ENCODE measurements at places on chromosomes 3 and 15.
A peak's percentile ranks its signal among the peaks of the same experiment; 100 is the strongest.

DNA sequence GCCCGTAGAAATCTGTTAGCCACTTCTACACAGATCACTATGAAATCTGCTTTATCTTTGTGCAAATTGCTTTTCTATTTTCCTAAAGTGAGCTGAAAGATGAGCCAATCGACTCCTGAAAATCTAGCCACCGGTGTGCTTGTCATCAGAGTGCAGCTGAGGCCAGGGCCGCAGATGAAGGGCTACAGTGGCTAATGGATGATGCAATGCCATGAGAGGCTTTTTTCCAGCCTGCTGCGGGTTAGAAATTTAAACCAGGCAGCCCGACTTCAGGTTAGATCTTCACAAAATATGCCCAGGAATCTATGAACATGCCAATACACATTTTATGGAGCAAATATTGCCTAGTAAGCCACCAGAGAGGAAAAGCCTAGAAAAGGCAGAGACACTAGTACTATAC is 948.2 kb upstream of the CFAP20DC start:
- DNase-seq, result no peak

DNA sequence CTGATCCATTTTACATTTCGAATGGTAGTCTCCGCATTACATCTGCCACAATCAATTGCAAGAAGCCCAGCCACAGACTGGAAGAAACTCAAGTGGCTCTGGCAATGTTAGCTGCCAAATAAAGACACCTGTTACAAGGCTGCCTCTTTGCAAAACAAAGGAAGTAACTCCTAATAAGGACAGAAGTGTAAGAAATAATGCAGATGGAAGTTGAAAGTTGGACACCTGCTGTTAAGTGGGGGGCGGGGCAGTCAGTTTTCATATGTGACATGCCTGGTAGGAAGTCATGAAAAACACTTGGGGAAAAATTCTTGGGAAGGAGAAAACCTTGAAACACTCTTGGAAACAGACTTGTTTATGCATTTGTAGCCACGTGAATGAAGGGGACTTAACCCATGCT is 54.1 kb upstream of the ATP2C1 start:
- no peak for DNase-seq

DNA sequence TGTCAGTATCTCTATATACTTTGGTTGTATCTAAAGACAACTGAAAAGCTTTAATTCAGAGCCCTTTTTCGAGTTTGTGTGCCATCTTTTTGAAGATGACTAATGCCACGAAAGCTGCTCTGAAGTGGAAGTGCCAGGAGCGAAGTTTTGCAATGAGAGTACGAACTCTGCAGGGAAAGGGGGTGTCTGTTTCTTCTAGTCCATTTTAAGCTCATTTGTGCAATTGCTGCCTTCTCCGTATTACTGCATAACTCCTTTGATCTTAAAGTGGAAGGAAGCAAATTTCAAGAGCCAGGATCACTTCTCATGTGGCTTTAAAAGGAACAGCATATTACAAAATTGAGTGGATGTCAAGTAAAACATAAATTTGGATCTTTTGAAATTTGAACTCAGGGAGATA is 245.3 kb downstream of the FEZF2 start:
- DNase-seq, result no peak

GRCh38 chr3:122271246-122271898 is 53.7 kb upstream of the CSTA start:
- DNase-seq, result no peak

DNA sequence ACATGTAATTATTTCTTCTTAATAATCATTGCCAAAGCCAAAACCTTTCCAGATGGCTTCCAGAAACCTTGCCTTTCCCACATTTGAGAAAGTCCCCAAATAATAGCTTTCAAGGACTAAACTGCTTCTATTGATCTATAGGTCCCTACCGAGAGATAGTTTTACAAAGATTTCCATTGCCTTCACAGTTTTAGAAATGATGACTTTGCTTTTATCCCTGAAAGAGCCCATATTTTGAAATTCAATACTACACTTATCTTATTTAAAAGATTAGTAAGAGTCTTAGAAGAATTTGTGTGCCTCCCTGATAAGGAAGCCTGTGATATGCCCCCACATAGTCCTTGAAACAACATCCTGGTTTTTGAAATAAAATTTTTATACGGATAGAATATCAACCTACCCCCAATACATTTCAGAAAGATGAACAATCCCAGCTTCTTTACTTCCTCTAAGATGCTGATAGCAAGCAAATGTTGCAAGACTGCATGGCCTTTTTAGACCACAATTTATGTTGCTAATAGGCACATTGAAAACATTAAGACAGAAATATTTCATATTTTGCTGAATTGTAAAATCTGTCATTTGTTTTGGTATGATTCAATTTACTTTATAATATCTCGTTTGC is 146.3 kb downstream of the TMCO5A start:
- DNase-seq, result no peak

GRCh38 chr3:36918050-36918449 is 26.8 kb downstream of the TRANK1 start:
- no peak for DNase-seq

DNA sequence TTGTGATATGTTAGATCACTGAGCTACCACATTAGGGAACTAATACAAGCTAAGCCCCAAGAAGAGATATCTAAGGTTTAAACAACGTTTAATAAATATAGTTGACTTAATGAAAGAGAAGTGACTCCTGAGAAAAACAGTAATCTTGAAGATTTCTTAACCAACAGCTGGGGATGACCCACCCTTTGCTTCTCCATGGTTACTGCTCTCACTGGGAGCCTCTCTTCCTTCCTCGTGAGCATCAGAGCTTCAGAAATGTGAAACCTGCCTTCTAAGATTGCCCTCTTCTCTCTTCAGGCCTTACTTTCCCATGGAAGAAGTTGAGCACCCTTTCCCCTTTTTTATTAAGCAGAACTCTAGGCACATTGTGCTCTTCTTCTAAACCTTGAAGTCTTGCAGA is 132.2 kb upstream of the NR2E3 start:
- DNase-seq, result no peak

DNA sequence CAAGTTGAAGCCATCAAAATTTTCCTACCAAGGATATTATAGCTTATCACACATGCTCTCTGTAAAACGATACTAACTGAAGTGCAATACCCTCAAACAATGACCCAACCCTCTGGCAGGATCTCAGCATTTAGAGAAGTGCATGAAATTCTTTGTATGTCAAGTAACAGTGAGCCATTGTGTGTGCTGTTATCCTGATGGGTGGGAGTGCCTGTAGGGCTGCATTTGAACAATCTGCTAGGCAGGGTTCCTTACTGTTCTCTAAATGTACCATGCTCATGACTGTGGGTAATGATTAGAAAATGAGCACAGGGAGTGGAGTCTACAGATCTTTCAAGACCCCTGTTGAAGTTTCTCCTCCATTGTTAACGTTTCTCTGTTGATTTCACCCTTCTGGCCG is 398.1 kb downstream of the NSUN3 start:
- DNase-seq, result no peak

GRCh38 chr3:165210132-165210531 is 13.9 kb upstream of the SLITRK3 start:
- no peak for DNase-seq

GRCh38 chr3:168598250-168598649 is 502.5 kb upstream of the GOLIM4 start:
- DNase-seq, result no peak

DNA sequence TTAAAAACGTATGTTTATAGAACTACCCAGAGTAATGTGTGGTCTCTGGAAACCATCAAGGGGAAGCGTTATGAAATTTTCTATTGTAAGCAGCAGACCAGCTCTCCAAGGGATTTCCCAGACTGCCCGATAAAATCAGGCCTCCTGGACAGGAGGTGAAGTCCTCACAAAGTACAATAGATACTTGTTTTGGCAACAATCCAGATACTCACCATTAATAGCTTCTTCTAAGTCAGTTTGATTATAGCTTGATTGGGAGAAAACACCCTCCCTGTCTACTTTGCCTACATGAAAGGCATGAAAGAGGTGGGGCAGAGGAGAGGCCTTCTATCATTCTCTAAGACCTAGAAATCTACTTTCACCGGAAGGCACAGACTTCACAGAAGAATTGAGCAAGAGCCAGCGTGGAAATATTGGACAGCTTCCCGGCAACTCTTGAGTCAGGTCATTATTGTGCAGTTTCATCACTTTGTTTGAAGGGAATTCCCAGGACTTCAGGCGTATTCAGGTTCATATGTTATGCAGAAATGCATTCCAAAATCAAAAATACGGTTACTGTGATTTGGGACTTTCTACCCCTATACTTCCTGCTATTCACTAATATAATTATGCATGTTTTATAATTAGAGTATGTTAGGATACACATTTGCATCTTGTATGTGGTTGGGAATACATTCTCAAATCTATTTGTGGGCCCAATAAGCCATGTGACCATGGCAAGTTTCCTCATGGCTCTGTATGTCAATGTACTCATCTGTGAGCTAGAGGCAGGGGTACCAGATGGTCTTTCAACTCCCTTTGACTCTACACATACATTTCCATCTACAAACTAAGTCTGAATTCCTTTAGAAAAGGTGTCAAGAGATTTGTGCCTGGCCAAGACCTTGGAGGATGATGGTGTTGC is 103.5 kb downstream of the CD47 start:
- no peak for DNase-seq

DNA sequence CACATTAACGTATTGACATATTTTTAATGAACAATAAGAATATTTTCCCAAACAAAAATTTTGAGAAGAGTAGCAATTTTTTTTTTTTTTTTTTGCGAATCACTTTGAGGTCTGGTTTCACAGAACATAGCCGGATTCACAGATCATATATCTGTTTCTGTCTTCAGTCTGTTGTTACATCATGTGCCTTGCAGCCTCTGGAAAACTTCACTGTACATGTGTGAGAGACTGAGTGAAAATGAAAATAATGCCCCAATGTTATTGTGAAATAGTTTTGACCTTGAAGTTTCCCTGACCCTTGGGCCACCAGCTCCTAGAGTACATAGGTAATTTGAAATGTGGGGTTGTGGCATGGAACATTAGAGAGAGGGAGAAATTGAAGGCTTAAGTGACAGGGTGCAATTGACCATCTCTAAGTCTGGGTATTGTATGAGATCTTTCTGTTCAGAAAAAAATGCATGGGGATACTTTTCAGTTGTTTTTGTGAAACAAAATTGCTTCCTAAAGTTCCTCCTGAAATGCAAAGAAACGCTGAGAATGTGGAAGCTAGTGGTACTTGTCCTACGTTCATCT is 14.0 kb downstream of the ITPR1 start:
- DNase-seq, result no peak

DNA sequence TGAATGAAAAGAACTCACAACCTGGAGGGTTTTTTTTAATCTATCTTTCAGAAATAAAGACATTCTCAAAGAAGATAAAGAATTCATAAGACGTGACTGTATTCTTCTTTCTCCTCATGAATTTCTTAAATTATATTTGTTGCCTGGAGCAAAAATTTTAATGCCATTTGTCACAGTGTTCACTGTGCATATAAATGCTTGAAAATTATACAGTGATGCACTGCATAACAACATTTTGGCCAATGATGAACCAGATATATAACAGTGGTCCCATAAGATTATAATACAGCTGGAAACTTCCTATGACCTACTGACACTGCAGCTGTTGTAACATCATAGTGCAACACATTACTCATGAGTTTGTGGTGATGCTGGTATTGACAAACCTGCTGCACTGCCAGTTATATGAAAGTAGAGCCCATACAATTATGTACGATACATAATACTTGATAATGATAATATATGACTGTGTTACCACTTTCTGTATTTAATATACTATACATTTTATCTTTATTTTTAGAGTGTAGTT is 67.3 kb downstream of the P2RY1 start:
- no peak for DNase-seq

- DNase-seq, result no peak
Measured at GRCh38 chr3:153599685-153600084, 437.7 kb downstream of the RAP2B start.

- DNase-seq, result peak; percentile 12
Measured at GRCh38 chr3:40387001-40387894, at the start of gene ENTPD3. Gene ENTPD3, plus strand, starts transcription at chr3:40387184. Its CDS starts 874 bp downstream, at chr3:40388058.

DNA sequence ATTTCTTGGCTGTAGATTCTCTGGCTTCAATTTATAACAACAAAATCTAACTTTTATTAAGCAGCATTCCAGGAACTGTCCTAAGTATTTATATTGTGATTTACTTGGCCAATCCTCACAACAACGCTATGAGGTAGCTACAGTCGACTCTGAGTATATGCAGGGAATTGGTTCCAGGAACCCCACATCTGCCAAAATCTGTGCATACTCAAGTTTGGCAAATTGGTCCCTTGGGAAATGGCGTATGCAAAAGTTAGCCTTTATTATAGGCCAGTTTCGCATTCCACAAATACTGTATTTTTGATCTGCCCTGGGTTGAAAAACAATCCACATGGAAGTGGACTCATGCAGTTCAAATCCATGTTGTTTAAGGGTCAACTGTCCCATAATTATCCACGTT is 53.9 kb downstream of the RAP2B start:
- no peak for DNase-seq

- DNase-seq, result no peak
Measured at GRCh38 chr15:73600413-73601335, 32.5 kb downstream of the NPTN start.

GRCh38 chr15:25181293-25182097 is 226.7 kb downstream of the SNRPN start:
- DNase-seq, result no peak

GRCh38 chr15:57685306-57686095 is 21.0 kb upstream of the POLR2M start:
- DNase-seq, result no peak

DNA sequence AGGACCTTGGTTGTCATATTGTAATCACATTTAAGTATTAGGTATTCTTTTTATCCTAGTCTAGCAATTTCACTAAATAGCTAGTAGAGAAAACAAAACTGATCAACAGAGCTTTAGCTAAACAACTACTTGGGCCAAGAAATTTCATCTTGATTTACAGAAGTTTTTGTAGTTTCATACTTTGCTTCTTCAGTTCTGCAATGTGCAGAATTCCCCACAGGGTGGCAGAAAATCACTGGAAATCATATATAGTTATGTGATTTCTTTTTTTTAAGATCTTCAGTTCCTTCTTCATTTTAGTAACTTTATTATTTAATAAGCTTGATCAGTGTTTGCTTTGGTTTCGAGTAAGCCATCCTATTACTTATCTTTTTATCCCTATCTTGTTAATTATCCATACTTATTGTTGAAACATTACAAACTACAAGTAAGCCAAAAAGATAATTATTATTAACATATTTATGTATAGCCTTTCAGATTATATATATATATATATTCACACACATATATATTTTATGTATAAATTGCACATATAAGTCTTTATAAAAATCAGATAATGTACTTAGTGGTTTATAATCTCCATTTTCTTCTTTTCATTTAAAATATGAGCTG is 2.2 kb upstream of the BNIP2 start:
- DNase-seq, result peak; percentile 51

GRCh38 chr3:87069971-87070370 is 79.0 kb upstream of the VGLL3 start:
- no peak for DNase-seq

- DNase-seq, result no peak
Measured at GRCh38 chr3:195873971-195874370, 34.4 kb downstream of the TNK2 start.

GRCh38 chr3:61058836-61059235 is 192.4 kb downstream of the FHIT start:
- no peak for DNase-seq
